ENCODE measurements at places on chromosomes 4 and X. TPM values are rescaled to one million over a fixed set of nuclear protein-coding genes. Genes with fewer than 3 reads are reported as not detected.

DNA sequence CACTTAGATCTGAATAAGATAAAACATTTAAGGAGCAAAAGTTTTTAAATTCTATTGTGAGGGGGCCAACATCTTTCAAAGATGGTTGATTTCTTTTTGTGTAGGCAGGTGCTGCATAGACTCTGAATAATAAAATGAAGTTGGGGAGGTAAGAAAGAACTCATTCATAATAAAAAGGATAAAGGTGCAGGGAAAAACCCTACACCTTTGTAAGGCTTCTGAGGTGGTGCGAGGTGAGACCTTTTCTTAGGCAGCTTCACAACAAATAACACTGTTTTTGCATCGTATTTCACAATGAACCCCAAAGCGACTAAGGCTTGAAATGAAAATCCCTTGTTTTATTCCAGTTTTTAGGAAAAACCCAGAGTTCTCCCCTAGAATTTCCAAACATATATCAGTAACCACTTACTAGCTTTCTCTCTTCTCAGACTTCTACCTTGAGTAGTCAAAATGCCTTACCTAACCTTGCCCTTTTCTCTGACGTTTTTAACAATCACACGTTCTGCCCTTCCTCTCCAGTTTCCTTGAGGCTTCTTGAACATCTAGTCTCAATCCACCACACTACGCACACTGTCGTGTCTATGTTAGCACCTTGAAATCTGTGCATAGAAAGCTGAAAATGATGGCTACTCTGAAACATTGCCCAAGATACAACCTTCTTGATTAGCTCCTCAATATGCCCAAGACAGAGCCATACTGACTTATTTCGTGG is 30.2 kb downstream of the MAML3 start:
- no peak overlapping the region for H3K27ac ChIP-seq
- no peaks in the 10 kb centered on the region for H3K36me3 ChIP-seq
- DNase-seq = no peak
- no peaks in the 10 kb centered on the region for H3K27me3 ChIP-seq
- no peak overlapping the region for H3K4me3 ChIP-seq

DNA sequence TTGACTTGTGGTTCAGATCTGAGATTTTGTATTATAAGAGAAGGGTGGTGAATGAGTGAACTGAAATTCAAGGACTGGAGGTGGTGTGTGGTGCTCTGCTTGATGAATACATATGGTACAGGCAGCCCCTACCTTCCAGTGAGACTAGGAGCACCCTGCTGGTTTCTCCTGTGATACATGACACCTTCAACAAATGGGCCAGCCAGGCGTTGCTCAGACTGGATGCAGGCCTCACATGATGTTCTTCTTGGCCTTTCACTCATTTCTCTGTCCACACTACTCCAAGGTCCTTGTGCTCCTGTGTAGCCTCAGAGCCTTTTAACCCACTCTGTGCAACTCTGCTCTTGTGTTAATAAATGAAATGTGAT is 67.2 kb downstream of the FNIP2 start:
- H3K27me3 ChIP-seq = no peaks in the 10 kb centered on the region
- DNase-seq = no peak
- peaks cover 7% of the 10 kb centered on the region for H3K36me3 ChIP-seq
- no peaks in the 10 kb centered on the region for H3K4me1 ChIP-seq

Gene APELA
- total RNA-seq = not detected

Gene SMIM10L2A
- total RNA-seq = under 0.01 TPM

GRCh38 chr4:122762520-122762919 is 30.0 kb downstream of the BBS12 start:
- no peaks in the 10 kb centered on the region for H3K36me3 ChIP-seq
- no peak overlapping the region for H3K27ac ChIP-seq
- no peak overlapping the region for H3K4me3 ChIP-seq

DNA sequence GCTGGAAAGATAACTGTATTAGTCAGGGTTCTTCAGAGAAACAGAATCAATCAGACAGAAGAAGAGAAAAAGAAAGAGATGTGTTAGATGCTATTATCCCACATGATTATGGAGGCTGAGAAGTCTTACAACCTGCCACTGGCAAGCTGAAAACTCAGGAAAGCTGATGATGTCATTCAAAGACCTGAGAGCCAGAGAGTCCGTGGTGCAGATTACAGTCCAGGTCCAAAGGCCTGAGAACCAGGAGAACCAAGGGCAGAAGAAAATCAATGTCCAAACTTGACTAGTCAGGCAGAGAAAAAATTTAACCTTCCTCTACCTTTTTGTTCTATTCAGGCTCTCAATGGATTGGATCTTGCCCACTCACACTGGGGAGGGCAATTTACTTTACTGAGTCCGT is 172.5 kb downstream of the QDPR start:
- no peak for DNase-seq
- no peak overlapping the region for H3K4me3 ChIP-seq
- H3K27ac ChIP-seq = no peak overlapping the region
- no peaks in the 10 kb centered on the region for H3K4me1 ChIP-seq
- H3K27me3 ChIP-seq = peaks cover 2% of the 10 kb centered on the region
